NCI-H526 (cell line): ENCODE measurements at places on chromosomes 12 and 14.

DNA sequence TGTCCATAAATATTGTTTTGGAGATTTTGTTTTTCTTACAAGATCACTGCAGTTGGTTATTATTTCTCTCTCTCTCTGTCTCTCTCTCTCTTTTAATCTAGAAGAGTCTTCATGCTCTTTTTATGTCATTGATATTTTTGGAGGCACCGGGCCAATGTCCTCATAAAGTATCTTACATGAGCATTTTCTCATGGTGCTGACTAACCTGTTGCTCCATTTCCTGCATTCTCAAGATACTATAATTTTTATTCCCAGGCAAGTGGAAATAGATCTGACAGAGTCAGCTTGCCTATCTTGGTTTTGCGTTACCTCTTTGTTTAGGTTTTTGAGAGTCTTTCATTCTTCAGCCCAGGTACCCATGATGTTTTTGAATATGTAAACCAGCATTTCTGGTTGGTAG is 938.8 kb upstream of the FBXO33 start:
- DNase-seq: no peak

- peak; percentile 17 for DNase-seq
Measured at GRCh38 chr12:115983226-115983798, 294.2 kb downstream of the MED13L start.

DNA sequence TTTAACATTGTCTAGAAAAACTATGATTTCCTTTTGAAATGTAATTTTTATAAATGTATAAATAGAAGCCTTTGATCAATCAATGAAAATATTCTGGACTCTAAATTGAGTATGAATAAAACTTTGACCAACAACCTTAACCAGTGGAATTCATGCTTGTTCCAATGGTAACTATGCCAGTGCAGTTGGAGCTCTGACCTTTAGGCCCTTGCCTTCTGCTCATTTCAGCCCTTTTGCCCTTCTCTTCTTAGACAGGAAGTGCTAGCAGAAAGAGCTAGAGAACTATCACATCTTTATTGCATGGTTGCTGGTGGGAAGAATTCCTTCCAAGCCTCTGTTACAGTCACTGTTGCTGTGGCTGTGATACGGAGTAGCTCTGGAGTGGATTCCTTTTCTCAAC is 39.7 kb downstream of the TTC8 start:
- no peak for DNase-seq

- DNase-seq: no peak
Measured at GRCh38 chr14:22320362-22320750, 268.7 kb downstream of the DAD1 start.

GRCh38 chr14:99945732-99946651 is 119.2 kb upstream of the EVL start:
- DNase-seq: no peak

DNA sequence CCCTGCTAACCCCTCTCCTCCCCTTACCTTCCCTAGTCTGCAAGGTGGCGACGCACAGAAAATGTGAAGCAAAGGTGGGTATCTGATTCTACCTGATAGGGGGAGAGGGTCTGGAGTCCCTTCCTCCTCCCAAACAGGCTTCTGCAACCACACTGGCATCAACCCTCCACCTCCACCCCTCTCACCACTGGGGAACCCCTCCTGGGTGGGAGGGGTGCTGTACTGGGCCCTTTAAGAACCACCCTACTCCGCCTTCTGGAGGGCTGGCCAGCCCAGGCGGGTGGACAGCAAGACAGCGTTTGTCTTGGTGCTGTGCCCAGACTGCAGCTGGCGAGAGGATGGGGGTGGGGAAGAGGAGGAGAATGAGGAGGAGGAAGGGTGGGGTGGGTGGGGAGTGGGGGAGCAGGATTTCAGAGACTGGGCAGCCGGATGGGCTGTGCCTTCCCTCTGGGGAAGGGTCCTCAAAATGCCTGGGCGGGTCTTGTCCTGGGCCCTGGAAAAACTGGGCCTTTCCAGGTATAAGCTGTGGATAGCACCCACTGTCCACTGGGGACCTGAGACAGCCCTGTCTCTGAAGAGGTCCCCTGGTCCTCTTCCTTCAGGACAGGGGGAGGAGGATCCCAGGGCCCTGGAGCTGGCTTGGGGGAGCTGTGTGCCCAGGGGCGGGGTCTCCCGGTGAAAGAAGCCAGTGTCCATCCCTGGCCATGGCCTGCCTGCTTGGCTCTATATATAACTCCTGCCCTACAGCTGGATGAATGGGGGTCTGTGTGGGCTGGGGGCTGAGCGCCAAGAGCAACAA is 2.8 kb downstream of the TNS2 start:
- DNase-seq: no peak
